ENCODE measurements at places on chromosomes 5 and 9.

DNA sequence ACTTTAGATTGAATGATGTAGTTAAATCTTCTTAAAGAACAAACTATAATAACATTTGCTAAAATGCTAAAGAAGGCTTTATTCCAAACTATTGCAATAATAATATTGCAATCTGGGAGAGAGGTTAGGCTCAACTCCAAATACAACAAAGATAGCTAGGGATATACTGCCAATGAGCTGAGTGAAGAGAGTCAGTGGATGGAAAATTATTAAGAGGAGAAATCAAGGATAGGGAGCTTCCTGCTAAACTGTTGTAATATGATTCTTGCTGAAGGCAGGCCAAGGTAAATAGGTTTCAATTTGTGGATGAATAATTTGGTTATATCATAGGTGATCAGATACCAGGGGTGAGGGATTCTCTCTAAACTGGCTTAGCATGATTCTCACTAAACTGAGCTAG is 1651.5 kb downstream of the EFNA5 start:
- DNase-seq, result no peak

DNA sequence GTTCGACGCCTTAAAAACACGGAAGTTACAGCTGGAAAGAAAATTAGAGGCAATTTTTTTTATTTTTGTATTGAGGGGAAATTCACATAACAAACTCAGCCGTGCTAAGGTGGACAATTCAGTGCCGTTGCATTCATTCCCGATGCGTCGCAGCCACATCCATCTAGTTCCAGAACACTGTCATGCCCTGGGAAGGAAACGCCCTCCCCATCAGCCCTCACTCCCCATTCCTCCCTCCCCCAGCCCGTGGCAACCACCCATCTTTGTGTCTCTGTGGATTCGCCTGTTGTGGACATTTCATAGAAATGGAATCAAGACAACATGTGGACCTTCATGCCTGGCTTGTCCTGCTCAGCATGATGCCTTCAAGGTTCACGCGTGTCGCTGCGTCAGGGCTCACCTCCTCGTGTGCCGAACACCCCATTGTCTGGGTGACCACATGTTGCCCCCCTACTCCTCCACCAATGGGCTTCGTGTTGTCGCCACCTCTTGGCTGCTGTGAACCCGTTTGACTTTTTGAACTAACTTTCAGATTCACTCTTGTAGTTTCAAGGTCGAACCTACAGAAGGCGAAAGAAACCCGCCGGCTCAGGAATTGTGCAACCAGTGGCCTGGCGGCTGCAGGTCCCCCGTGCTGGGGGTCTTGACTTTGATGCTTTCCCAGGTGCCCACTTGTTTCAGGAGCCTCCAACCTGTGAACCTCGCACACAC is 17.4 kb upstream of the CAMSAP1 start:
- no peak for DNase-seq

- no peak for DNase-seq
Measured at GRCh38 chr9:107337676-107338590, 54.9 kb downstream of the RAD23B start.

DNA sequence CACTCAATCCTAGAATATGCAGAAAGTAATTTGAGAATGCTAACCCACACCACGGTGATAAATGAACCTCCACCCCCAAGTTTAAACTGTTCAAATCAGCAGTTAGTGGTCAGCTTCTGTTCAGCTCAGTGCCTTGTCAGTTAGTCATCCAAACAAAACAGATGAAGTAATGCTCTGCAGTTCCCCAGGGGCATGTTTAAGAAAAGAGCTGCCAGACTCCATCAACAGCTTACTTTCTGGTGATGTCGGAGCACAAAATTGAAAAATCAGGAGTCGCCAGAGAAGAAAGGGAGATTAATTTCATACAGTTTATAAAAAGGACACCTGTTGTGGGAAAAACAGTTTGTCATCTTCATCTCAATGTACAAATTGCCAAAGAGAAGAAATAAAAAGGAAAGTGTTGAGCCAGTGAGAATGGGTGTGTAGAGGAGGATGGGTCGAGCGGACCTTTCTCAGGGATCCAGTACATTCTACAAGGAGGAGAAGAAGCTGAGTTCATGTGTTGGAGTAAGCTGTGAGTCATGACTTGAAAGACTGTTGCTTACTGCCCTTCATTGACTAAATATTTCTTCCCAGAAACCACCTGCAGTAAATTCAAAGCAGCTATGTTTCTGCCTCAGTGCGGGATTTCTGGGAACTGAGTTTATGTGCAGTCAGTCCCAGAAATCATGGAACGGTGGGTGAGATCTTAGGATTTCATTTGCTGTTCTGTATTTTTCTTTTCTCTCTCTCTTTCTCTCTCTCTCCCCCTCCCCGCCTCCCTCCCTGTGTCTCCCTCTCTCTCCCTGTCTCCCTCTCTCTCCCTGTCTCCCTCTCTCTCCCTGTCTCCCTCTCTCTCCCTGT is 13.7 kb downstream of the TRIO start:
- no peak for DNase-seq

- DNase-seq, result no peak
Measured at GRCh38 chr9:111399772-111400563, 69.9 kb upstream of the OR2K2 start.

- DNase-seq, result no peak
Measured at GRCh38 chr9:129697656-129698253, 32.3 kb downstream of the PRRX2 start.

- DNase-seq, result no peak
Measured at GRCh38 chr9:73780916-73781315, 629.3 kb downstream of the ANXA1 start.

DNA sequence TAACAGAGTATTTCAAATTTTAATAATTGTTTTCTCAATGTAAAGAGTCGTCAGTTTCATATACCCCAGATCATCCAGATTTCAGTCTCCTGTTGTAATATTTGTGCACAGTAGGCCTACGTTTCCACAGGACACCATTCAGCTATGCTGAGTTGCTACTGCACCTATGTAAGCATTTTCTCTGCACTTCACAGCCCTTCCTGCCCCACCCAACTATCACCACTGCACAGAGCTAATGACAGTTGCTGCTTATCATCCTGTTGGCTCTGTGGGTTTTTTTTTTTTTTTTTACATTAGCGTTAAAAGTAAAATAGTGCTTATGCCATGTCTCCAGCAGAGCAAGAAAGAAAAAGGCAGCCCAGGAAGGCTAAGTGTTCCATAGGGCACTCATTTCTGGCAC is 5.9 kb upstream of the PRKACG start:
- DNase-seq, result peak; percentile 83

All from activated CD4-positive, alpha-beta T cell treated with anti-CD3 and anti-CD28 coated beads, Interleukin-2, amount 10 ng/mL, durations not matched to agents 24 days and 14 days (primary cell).